ENCODE measurements at places on chromosomes 1 and 21. TPM values are rescaled to one million over a fixed set of nuclear protein-coding genes. Genes with fewer than 3 reads are reported as not detected.

Gene TMEM200B
- 8.2 TPM for total RNA-seq

GRCh38 chr1:207131163-207131562 is 27.1 kb downstream of the C4BPA start:
- DNase-seq: no peak

DNA sequence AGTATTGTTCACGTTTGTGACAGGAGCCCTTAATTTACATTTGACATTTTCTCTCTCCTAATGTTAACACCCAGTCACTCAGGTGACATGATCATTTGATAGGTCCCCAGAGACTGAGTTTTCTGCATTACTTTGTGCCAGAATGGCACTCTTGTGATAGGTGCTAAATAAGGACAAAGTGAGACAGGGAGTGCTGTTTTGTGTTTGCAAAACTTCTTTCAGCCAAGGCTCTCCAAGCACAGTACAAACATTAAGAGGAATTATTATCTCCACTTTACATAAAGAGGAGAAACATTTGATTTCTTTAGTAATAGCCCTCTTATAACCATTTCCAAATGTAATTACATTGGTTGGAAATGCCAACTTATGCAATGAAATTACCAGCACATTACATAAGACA is 355.2 kb downstream of the NTNG1 start:
- DNase-seq: no peak

- DNase-seq: no peak
Observed at GRCh38 chr1:6960291-6960811, 175.1 kb downstream of the CAMTA1 start.

DNA sequence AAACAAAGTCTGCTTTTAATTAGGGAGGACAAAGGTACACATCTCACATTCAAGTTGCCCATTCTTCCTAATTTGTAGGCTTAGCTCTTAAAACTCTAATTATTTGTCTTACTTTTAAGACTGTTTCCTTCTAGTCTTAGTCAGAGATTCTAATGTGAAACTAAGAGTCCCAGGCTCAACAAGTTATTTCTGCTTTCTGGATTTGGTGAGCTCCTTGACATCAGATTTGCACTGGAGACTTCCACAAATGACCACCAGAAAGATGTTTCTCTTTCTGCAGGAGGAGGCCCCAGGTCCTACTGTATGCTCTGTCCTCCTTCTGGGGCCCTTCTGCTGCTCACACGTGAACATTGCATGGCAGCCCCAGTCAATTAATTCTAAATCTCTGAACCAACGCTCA is 194.2 kb upstream of the JUN start:
- DNase-seq: no peak

Measured in thyroid gland (tissue), 4 donors.